ENCODE measurements at places on chromosomes 16 and 17. TPM values are rescaled to one million over a fixed set of nuclear protein-coding genes. Genes with fewer than 3 reads are reported as not detected.

DNA sequence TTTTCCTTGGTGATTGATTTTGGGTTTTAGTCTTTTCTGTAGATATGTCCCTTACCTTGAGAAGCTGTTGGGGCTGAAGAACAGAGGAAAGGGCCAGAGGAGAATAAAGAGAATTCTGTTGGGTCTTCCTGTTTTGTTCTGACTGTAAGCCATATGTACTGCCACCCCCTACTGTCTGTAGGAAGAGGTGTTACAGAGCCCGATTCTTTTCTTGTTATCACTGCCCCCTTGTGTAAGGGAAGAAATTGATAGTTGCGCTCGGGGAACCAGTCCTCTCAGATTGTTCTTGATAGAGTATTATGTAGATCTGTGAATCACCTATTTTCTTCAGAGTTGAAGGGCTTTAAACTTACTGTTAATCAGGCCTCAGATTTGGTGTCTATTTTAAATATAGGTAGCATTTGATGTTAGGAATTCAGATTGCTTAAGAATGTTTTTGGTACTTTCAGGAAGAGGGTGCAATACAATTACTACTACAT lies 2.4 kb downstream of the TANC2 start:
- H3K4me1 ChIP-seq: peaks cover 22% of the 10 kb centered on the region
- H3K36me3 ChIP-seq: no peaks in the 10 kb centered on the region
- no peak overlapping the region for H3K27ac ChIP-seq
- no peak overlapping the region for H3K4me3 ChIP-seq

The CALCOCO2 gene
- 57.4 TPM for total RNA-seq

DNA sequence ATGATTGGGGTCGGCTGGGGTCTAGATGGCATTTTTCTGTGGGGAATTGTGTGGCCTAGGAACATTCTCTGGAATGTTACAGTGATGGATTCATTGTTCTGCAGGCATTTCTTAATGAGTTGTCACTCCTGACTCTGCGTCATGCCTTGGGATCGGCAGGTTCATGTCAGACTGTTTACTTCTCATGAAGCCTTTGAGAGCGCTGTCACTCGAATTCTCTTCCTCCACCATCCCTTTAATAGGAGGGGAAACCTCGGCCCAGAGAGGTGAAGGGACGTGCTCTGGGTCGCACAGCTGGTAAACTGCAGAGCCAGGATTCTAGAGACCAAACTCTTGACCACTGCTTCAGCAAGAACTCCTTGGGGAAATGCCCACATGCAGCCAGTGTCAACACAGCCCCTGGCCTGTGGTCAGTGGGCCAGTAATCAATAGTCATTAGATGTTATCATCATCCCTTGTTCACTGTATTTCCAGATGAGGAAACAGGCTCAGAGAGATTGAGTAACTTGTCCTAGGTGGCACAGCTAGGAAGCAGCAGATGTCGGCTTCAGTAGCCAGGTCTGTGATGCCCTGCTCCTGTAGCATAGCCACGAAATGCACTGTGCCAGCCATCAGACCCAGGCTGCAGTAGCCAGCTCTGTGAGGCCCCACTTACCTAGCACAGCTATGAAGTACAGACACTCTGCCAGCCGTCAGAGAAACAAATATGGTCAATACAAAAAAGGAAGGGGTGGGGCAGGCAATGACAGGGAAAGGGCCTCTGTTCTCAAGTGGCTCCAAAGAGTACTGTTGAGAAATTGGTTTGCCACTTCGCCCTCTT lies 259.0 kb downstream of the CPPED1 start:
- no peak overlapping the region for H3K4me3 ChIP-seq
- no peak for DNase-seq
- no peak overlapping the region for H3K27ac ChIP-seq
- no peaks in the 10 kb centered on the region for H3K36me3 ChIP-seq
- H3K4me1 ChIP-seq: no peaks in the 10 kb centered on the region

The NPIPB9 gene
- 1.2 TPM for total RNA-seq

DNA sequence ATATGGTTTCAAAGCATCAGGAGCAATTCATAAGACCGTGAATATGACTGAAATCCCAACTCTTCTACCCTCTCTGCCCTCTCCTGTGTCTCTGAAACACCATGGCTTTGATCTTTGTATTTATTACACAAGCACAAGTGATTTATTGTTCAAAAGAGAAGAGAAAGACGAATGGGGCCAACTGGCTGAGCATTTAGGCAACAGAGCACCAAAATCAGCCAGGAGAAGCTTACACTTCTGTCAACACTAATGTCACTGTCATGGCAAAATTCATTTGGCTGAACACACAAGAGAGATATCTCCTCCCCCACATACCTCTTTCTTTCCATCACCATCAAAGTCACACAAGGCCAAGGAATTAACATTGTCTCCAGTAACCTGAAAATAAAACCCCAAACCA lies 9.3 kb downstream of the BBS2 start:
- H3K36me3 ChIP-seq: peaks cover 45% of the 10 kb centered on the region
- no peaks in the 10 kb centered on the region for H3K4me1 ChIP-seq
- no peaks in the 10 kb centered on the region for H3K27me3 ChIP-seq
- no peak overlapping the region for H3K27ac ChIP-seq
- no peak for DNase-seq
- H3K4me3 ChIP-seq: no peak overlapping the region

DNA sequence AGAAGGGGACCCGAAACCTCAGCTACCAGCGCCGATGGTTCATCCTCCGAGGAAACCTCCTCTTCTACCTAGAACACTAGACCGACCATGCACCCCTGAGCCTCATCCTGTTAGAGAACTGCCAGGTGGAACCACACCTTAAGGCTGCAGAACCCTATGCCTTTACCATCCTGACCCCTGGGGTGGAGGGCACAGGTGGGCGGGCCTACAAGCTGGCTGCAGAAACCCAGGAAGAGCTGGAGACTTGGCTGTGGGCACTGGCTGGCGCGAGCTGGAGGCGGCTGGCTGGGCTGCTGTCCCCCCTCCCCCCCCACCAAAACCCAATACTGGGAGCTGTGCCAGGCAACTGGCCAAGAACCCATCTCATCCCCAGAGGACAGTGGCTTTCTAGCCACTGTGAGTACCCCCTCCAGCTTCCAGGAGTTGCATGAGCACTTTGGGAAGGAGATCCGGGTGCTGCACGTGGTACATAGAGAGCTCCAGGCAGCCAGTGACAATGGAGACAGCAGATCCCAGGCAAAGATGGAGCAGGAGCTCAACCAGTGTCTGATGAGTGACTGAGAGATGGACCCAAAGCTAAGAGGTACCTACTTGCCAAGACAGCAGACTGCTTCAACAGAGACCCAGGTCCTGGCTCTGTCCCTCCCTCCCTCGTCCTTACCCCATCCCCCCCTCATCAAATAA lies 1.4 kb upstream of the CD2BP2 start:
- H3K36me3 ChIP-seq: peaks cover 25% of the 10 kb centered on the region
- no peak overlapping the region for H3K4me3 ChIP-seq
- DNase-seq: no peak
- no peaks in the 10 kb centered on the region for H3K27me3 ChIP-seq
- H3K4me1 ChIP-seq: peaks cover 24% of the 10 kb centered on the region
- H3K27ac ChIP-seq: peak overlapping the region; percentile 95

The FLOT2 gene
- total RNA-seq: 113 TPM

DNA sequence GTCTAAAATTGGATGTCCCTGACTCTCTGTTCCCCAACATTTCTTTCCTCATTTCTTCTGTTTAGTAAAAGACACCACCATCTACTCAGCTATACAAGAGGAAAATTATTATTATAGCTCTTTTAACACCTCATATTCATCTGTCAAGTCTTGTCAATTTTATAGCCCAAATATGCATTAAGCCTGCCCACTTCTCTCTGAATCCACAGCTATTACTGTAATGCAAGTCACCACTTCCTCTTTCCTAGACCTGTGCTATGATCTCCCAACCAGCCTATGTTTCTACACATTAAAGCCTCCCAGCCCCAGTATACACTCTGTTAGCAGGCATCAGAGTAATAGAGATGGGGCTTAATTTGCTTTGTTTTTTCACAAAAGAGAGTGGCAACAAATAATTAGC lies 252.9 kb downstream of the GRIN2A start:
- no peak overlapping the region for H3K4me3 ChIP-seq
- DNase-seq: no peak
- no peaks in the 10 kb centered on the region for H3K27me3 ChIP-seq

DNA sequence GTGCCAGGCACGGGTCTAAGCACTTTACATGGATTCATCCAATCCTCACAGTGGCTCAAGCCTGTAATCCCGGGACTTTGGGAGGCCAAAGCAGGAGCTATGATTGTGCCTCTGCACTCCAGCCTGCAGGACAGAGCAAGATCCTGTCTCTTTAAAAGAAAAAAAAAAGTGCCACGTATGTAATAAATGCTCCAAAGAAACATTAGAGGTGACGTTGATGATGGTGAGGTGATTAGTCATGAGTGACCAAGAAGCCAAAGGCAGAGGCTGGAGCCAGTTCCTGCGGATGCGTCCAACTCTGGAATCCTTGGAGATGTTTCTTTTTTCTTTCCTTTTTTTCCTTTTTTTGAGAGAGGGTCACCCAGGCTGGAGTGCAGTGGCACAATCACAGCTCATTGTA lies 59.4 kb upstream of the SIAH1 start:
- no peaks in the 10 kb centered on the region for H3K36me3 ChIP-seq
- H3K27me3 ChIP-seq: no peaks in the 10 kb centered on the region
- no peak overlapping the region for H3K4me3 ChIP-seq
- no peak for DNase-seq
- no peak overlapping the region for H3K27ac ChIP-seq

DNA sequence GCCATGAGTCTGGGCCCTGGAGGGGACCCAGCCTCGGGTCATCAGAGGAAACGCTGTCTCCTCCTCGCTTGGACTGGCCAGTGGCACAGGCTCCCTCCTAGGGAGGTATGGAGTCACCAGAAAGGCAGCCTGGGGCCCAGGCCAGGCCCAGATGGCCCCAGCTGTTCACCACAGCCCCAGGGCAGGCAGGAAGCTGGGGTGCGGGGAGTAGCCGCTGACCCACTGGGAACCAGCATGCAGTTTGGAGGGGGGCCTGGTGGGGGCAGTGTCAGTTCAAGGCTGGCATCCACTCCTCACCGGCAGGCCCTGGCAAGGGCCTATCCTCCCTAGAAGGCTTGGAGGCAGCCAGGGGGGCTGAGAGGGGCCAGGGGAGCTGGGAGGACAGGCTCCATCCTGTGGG lies 48.8 kb downstream of the SDK2 start:
- H3K27me3 ChIP-seq: no peaks in the 10 kb centered on the region
- H3K27ac ChIP-seq: no peak overlapping the region
- H3K4me1 ChIP-seq: peaks cover 60% of the 10 kb centered on the region
- no peak overlapping the region for H3K4me3 ChIP-seq

DNA sequence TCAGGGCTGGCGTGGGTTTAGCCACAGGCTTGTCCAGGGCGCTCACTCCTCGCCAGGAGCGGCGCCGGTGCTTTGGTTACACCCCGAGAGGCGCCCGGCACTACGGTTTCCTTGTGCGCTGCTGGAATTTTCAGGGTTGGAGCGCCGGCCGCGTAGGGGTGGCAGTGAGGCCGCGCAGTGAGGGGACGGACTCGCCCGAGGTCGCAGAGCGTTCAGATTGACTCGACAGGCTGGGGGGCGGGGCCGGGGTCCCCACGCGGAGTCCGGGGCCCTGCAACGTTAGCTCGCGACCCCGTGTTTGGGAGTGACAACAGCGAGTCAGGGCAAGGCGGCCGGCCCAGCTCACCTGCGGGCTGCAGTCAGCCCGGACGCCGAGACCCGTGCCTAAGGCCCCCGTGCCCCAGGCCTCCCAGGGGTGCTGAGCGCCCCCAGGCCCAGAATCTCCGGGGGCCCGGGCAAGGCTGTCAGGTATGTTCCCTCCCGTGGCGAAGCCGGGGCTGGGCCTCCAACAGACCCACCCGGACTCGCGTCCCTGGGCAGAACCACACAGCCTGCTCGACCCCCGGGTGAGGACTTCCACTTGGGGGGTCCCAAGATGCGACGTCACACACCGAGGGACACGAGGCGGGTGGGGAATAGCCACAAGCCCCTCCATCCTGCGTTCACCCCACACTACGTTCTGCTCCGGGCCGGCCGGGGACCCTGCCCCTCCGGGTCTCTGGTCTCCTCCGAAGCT lies 1.3 kb upstream of the ACTG1 start:
- peaks cover 30% of the 10 kb centered on the region for H3K36me3 ChIP-seq
- H3K4me1 ChIP-seq: peaks cover 42% of the 10 kb centered on the region
- H3K4me3 ChIP-seq: peak overlapping the region; percentile 71
- H3K27ac ChIP-seq: peak overlapping the region; percentile 67

The VWA3A gene
- total RNA-seq: 0.16 TPM

DNA sequence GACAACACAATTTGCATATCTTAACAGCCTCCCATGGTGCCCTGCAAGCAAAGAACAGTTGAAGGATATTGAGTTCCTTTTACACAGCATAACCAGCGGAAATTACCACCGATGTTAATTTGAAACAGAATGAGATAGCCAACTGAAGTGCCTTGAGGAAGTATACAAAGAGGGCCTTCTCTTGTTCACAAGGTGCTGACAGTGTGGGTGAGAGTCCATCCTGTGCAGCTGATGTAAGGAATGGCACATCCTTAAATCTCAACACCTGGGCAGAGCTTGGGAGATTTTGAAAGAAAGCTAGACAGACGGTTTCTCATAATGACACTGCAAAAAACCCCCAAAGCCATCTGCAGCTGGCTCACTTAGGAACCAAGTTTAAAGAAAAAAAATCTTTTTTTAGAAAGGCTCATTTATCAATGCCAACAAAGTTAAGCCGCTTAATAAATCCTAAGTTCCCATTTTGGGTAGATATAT lies 818.6 kb downstream of the KCNJ2 start:
- H3K4me3 ChIP-seq: no peak overlapping the region
- H3K4me1 ChIP-seq: no peaks in the 10 kb centered on the region
- no peak for DNase-seq
- H3K27me3 ChIP-seq: no peaks in the 10 kb centered on the region
- no peaks in the 10 kb centered on the region for H3K36me3 ChIP-seq
- H3K27ac ChIP-seq: no peak overlapping the region

- H3K36me3 ChIP-seq: no peaks in the 10 kb centered on the region
- no peak for DNase-seq
- no peaks in the 10 kb centered on the region for H3K27me3 ChIP-seq
- H3K4me3 ChIP-seq: no peak overlapping the region
These were observed 937.7 kb downstream of the CDH11 start for GRCh38 chr16:64184156-64184555.

- H3K27ac ChIP-seq: no peak overlapping the region
- H3K4me3 ChIP-seq: no peak overlapping the region
- H3K36me3 ChIP-seq: peaks cover 85% of the 10 kb centered on the region
- no peak for DNase-seq
These were observed 18.1 kb downstream of the ANKRD40CL start for GRCh38 chr17:50749245-50749644.

GRCh38 chr16:86681031-86681756 lies 102.8 kb downstream of the FOXL1 start:
- no peaks in the 10 kb centered on the region for H3K36me3 ChIP-seq
- no peak overlapping the region for H3K27ac ChIP-seq
- H3K4me1 ChIP-seq: no peaks in the 10 kb centered on the region
- H3K4me3 ChIP-seq: no peak overlapping the region

All from CD8-positive, alpha-beta memory T cell (primary cell).